Tibial artery (tissue), 4 donors: ENCODE measurements at places on chromosomes 7 and 10.

- no peak for DNase-seq
Measured at GRCh38 chr10:74145133-74145532, 5.5 kb downstream of the AP3M1 start.

DNA sequence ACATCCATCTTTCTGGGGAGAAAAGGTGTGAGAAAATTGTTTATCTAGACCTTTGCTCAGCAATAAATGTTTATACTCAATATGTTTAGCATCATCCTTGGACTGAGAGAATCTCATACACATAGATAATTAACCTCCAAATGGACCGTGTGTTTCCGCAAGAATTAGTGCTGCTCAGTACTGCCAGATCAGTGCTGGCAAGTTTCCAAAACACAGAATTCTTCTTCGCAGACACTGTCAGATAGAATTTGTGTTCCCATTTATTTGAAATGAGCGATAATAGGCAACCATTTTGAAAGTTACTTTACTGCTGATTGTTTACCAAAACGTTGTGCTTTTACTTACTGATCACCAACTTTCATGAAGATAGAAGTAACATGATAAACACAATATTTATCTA, 33.7 kb downstream of the STAMBPL1 start:
- DNase-seq: no peak

DNA sequence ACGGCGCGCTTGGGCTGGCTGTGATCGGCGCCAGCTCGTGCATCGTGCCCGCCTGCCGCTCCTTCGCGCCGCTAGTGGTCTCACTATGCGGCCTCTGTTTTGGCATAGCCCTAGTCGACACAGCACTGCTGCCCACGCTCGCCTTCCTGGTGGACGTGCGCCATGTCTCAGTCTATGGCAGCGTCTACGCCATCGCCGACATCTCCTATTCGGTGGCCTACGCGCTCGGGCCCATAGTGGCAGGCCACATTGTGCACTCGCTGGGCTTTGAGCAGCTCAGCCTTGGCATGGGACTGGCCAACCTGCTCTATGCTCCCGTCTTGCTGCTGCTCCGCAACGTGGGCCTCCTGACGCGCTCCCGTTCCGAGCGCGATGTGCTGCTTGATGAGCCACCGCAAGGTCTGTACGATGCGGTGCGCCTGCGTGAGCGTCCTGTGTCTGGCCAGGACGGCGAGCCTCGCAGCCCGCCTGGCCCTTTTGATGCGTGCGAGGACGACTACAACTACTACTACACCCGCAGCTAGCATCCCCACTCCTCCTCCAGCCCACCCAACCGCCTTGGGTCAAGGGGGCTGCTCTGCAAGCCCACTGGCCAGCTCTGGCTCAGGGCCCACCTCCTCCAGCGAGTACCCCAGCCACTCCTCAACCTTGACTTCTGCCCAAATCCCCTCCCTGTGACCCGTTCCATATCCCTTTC, 1.9 kb downstream of the SLC18A3 start:
- DNase-seq: no peak

GRCh38 chr10:5960070-5960972, 17.0 kb downstream of the IL15RA start:
- no peak for DNase-seq

GRCh38 chr10:34449836-34450235, 365.3 kb downstream of the PARD3 start:
- no peak for DNase-seq

- DNase-seq: no peak
Measured at GRCh38 chr10:121910673-121911420, 17.0 kb downstream of the ATE1 start.

- DNase-seq: no peak
Measured at GRCh38 chr7:137846827-137847567, at the start of gene DGKI. DGKI (minus strand) TSS chr7:137846974.

DNA sequence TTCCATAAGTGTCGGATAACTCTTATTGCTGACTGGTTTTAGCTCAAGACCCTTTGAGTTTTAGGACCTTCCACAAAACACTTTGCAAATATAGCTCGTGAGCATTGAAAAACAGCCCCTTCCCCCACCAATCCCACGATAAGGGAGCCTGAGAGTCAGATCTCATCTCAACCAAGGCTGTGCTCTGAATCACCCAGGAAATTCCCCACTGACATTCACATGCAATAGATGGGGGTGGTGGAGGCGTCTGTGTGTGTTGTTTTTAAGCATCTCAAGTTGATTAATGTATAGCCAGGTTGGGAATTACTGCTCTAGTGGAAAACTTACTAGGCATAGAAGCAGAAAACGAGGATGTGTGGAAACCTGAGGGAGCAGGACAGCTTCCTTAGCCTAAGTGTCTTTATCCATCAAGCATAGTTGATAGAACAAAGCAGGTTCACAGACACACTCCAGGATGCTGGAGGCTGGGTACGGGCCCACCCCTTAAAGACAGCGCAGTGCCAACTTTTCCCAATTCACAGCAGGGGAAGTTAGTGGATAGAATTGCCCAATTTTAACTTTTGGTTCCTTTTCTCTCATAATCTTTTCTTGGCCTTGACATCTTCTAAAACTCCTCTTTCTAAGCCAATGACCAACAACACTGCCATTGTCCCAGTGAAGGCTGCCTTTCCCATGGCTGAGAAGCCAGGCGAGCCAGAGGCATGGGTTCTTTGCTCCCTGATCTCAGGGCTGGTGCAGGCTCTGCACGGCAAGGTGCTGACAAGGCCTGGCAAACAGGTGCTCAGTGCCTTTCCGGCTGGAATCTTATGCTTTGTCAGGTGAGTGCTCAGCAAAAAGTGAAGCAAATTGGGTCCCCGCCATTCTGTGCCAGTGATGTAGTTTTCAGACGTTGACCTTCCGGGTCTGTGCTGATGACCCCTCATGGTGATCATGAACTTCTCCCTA, 98.5 kb upstream of the INSIG1 start:
- no peak for DNase-seq

DNA sequence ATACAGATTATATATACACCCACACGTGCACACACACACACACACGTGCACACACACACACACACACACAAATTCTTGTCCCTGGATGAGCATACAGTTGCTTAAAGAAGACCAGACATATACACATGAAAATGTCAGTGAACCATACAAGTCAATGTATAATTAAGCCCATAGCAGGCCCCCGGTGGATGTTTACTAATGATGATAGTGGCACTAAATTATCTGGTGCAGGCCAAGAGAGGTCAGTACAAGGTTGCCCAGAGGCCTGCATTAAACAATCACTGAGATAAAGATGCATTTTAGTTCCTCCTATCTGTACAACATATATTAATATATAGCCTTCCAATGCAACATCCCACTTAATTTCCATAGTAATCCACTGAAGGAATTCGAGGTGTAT, 860.5 kb downstream of the LRMDA start:
- no peak for DNase-seq

GRCh38 chr10:60566096-60566495, 176.4 kb upstream of the ANK3 start:
- no peak for DNase-seq

- DNase-seq: no peak
Measured at GRCh38 chr7:2792856-2793487, 51.1 kb downstream of the GNA12 start.

DNA sequence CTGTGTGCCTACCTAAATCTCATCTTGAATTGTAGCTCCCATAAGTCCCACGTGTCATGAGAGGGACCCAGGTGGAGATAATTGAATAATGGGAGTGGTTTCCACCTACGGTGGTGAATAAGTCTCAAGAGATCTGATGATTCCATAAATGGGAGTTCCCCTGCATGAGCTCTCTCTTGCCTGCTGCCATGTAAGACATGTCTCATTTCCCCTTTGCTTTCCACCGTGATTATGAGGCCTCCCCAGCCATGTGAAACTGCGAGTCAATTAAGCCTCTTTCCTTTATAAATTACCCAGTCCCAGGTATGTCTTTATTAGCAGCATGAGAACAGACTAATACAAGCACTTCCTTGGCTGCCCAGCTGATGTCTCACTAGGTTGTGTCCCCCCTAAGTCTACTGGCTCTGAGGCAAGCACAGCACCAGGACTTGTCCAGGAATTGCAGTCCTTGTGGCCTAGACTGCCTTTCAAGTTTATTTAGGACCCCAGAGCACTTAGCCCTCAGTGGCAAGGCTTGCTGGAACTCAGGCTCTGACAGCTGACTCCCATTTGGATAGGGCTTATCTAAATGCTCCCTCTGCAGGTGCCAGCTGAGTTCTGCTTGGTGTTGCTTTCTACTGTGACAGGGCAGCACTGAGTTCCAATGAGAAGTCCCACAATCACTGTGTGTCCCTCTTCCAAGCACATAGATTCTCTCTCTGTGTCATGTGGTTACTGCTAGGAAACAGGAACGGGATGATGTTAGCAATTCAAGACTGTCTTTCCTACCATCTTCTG, 59.0 kb upstream of the TAS2R16 start:
- DNase-seq: no peak

- no peak for DNase-seq
Measured at GRCh38 chr10:96860631-96861277, 28.7 kb downstream of the LCOR start.

DNA sequence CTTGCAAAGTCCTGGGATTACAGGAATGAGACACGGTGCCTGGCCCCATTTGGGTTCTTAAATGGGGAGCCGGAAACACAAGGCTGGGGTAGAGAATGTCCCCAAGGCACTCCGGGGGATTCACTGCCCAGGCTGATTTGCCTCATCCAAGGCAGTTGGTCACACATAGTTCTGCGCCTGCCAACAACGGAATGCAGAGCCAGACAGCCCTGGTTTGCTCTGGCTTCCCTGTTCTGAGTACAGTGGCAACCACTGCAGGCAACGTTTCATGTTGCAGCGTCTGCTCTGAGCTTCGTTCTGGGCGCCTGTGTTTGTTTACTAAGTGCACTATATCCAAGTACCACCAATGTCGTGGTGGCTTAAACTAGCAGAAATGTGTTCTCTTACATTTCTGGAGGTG, 61.7 kb upstream of the C1QL3 start:
- no peak for DNase-seq

DNA sequence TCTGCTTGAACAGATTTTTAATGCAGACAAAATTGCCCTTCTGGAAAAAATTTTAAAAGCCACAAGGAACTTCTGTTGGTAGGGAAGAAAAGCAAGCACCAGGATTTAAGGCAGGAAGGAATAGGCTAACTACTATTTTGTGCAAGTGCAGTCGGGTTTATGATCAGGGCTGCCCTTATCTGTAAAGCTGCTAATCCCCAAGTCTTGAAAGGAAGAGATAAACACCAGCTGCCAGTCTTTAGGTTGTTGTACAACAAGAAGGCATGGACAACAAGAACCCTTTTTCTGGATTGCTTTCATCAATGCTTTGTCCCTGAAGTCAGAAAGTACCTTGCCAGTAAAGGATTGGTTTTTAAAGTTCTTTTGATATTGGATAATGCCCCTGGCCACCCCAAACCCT, 40.7 kb downstream of the RALA start:
- no peak for DNase-seq

GRCh38 chr7:129898502-129899160, 54.1 kb downstream of the UBE2H start:
- DNase-seq: no peak

- DNase-seq: no peak
Measured at GRCh38 chr7:93958216-93958615, 36.7 kb downstream of the GNG11 start.

DNA sequence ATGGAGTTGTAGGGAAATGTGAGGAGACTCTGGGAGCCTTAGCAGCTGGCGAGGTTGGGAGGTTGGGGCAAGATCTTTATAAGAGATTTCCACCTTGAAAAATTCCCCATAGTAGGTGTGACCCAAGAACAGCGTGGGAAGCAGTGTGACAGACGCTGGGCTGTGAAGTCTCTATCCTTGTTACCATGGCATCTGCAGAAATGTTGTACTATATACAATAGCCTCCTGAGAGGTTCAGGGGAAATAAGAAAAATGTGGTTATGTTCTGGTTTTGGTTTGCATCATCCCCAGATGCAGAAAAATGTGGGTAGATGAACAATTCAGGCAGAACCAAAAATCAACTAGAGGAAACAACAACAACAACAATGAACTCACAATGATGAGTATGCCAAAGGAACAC, 498.6 kb downstream of the SH2D4B start:
- DNase-seq: no peak

- no peak for DNase-seq
Measured at GRCh38 chr10:341081-341740, 206.0 kb downstream of the ZMYND11 start.

DNA sequence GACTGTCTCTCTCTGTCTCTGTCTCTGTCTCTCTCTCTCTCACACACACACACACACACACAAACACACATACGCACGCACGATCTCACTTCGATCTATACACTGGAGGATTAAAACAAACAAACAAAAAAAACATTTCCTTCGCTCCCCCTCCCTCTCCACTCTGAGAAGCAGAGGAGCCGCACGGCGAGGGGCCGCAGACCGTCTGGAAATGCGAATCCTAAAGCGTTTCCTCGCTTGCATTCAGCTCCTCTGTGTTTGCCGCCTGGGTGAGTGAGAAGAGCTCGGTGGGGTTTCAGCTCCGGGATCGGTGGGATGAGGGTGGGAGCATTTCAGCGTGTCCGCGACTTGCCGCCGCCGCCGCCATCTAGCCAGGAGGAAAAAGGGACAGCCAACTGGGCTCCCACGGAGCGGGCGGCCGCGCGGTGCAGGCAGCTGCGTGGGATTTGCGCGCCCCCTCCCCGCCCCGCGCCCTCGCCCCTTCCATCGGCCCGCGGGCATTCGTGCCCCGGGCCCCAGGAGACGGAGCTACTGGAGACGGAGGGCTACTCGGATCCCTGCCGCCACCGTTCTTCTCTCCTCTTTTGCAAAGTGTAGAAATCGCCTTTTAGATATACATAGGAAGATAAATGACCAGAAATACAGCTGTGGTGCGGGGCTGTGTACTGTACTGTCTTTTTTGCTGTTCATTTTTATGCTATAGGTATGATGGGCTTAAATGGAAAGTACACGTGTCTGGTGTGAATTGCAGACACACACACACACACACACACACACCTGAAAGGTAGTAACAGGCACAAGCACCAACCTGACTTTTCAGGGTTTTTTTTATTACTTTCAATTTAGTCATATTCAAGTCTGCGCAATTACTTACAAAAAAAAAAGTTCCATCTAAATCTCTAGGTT, 581 bp downstream of the PTPRZ1 start:
- DNase-seq: no peak

DNA sequence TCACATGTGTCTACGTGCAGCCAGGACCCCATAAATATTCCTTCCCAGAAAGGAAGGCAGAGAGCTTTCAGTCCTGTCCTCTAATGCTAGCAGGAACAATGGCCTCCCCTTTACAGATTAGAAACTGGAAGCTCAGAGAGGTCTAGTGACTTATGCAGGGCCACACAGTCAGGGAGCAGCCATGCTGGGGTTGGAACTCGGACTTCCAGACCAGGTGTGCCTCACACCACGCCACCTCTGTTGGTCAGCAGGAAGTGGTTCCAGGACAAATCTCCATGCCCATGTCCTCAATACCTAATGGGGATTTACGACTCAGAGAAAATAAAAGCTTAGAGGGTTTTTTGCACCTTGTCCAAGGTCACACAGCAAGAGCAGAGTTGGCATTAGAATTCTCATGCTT, 378.9 kb downstream of the RPS24 start:
- peak; percentile 17 for DNase-seq
